ENCODE measurements at places on chromosomes 5 and 9.
A peak's percentile ranks its signal among the peaks of the same experiment; 100 is the strongest.

DNA sequence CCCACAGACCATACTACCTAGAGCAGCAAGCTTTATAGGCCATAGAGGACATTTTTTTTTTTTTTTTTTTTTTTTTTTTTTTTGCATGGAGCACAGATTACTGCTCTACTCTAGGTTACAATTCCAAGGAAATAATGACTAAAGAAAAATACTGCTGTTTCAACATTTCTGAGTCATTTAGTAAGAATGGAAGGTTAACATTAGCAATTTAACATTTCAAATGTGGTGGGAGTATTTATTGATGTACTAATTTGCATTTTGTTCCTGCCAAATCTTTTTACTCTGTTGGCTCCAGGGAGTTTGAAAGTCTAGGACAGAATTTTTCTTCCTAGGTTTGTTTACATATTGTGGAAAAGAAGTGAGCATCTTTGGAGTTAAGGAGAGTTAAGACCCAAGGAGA lies 142.1 kb upstream of the CCDC152 start:
- H3K27me3 ChIP-seq, result no peaks in the 10 kb centered on the region
- H3K27ac ChIP-seq, result no peak overlapping the region
- no peak overlapping the region for H3K4me3 ChIP-seq
- peaks cover 7% of the 10 kb centered on the region for H3K4me1 ChIP-seq
- DNase-seq, result no peak

DNA sequence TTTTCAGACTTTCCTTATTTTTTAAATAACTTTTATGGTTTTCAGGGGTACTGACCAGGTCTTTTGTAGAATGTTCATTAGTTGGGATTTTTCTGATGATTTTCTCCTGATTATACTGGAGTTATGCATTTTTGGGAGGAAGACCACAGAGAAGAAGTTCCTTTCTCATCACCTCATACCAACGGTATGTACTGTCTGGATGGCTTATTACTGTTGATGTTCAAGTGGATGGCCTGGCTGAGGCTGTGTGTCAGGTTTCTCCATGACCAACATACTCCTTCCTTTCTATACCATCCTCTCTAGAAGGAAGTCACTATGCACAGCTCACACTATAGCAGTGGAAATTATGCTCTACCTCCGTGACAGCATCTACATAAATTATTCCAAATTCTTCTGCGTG lies 71.1 kb upstream of the NR3C1 start:
- no peak overlapping the region for H3K27ac ChIP-seq
- no peaks in the 10 kb centered on the region for H3K27me3 ChIP-seq
- peaks cover 9% of the 10 kb centered on the region for H3K4me1 ChIP-seq
- no peaks in the 10 kb centered on the region for H3K36me3 ChIP-seq
- DNase-seq, result no peak

GRCh38 chr5:52684051-52684450 lies 103.7 kb upstream of the ITGA1 start:
- H3K36me3 ChIP-seq, result no peaks in the 10 kb centered on the region
- H3K27ac ChIP-seq, result no peak overlapping the region
- no peaks in the 10 kb centered on the region for H3K27me3 ChIP-seq
- DNase-seq, result no peak
- H3K4me3 ChIP-seq, result no peak overlapping the region

DNA sequence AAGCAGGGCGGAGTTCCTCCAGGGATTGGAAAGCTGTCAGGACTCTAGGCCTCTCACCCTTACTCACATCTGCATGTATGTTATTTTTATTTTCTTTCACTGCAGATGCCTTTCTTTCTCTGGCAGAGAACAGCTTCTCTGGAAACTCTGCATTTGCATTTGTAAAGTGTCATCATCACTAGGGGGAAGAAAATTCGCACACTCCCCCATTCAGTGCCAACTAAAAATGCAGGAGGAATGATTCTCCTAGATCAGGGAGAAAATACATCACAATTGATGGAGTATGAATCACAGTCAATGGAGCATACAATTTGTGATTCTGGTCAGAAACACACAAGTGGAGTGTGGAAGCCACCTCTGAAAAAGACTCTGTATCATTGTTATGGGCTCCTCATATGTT lies 351.4 kb upstream of the FTMT start:
- no peak for DNase-seq
- no peaks in the 10 kb centered on the region for H3K27me3 ChIP-seq
- no peak overlapping the region for H3K27ac ChIP-seq
- H3K4me1 ChIP-seq, result no peaks in the 10 kb centered on the region
- no peaks in the 10 kb centered on the region for H3K36me3 ChIP-seq

DNA sequence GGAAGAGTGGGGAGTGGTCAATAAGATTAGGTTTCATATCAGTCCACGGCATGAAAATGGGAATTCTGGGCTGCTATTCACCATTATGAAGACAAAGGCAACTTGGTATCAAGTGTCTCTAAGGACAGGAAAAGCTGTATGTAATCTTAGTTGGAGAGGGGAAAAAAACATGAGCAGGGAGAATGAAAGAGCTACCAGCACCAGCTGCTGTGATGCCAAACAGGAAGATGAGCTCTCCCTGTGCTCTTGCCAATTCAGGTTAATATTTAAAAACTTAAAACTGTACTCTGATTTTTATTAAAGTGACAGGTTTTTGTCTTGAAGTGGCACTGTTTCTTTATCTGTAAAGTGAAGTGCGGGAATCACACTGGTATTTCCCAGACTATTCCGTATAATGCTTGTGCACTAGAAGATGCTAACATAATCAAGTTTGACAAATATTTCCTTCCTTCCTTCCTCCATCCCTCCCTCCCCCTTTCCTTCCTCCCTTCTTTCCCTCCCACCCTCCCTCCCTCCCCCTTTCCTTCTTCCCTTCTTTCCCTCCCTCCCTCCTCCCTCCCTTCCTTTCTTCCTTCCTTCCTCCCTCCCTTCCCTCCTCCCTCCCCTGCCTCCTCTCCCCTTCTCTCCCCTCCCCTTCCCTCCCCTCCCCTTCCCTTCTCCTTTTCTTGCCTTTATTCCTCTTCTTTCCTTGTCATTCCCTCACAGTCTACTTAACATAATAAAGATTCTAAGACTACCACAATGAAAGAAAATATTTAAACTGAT lies 1383.0 kb upstream of the C9orf72 start:
- no peaks in the 10 kb centered on the region for H3K27me3 ChIP-seq
- DNase-seq, result no peak
- no peak overlapping the region for H3K4me3 ChIP-seq
- no peak overlapping the region for H3K27ac ChIP-seq
- H3K4me1 ChIP-seq, result no peaks in the 10 kb centered on the region

GRCh38 chr5:74183041-74183440 lies 457.5 kb downstream of the ENC1 start:
- H3K4me1 ChIP-seq, result no peaks in the 10 kb centered on the region
- H3K4me3 ChIP-seq, result no peak overlapping the region
- H3K36me3 ChIP-seq, result no peaks in the 10 kb centered on the region
- H3K27me3 ChIP-seq, result no peaks in the 10 kb centered on the region
- H3K27ac ChIP-seq, result no peak overlapping the region

DNA sequence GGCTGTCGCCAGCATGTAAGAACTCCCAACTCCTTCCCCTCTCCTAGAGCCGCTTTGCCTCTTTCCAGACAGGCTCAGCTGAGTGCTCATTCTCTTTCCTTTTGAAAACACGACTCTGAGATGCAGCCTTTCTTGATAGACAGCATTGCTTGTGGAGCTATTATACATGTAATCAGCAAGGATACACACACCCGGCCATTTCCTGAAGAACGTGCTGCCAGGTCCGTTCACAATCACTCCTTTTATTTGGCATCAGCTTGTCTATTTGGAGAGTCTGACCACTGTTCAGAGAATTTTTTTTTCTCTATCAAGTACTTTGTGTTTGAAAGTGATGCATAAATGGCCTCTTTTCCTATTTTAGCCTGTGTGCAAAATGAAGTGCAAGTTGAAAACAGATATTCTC lies 328.7 kb downstream of the MARCHF11 start:
- no peak for DNase-seq
- no peaks in the 10 kb centered on the region for H3K36me3 ChIP-seq
- H3K4me1 ChIP-seq, result peaks cover 51% of the 10 kb centered on the region
- no peaks in the 10 kb centered on the region for H3K27me3 ChIP-seq
- H3K27ac ChIP-seq, result no peak overlapping the region
- H3K4me3 ChIP-seq, result no peak overlapping the region

GRCh38 chr5:14582797-14583137 lies 1.2 kb downstream of the OTULINL start:
- no peaks in the 10 kb centered on the region for H3K27me3 ChIP-seq
- H3K27ac ChIP-seq, result no peak overlapping the region
- H3K4me3 ChIP-seq, result peak overlapping the region; percentile 84
- peaks cover 13% of the 10 kb centered on the region for H3K4me1 ChIP-seq
- no peak for DNase-seq

- no peaks in the 10 kb centered on the region for H3K36me3 ChIP-seq
- DNase-seq, result no peak
- no peak overlapping the region for H3K27ac ChIP-seq
- H3K4me3 ChIP-seq, result no peak overlapping the region
- H3K4me1 ChIP-seq, result no peaks in the 10 kb centered on the region
These were observed 62.4 kb downstream of the HMHB1 start for GRCh38 chr5:143874312-143874711.

GRCh38 chr5:101505891-101506570 lies 602.9 kb upstream of the ST8SIA4 start:
- no peaks in the 10 kb centered on the region for H3K36me3 ChIP-seq
- no peak overlapping the region for H3K4me3 ChIP-seq
- DNase-seq, result no peak
- no peaks in the 10 kb centered on the region for H3K27me3 ChIP-seq
- no peaks in the 10 kb centered on the region for H3K4me1 ChIP-seq
- H3K27ac ChIP-seq, result no peak overlapping the region

DNA sequence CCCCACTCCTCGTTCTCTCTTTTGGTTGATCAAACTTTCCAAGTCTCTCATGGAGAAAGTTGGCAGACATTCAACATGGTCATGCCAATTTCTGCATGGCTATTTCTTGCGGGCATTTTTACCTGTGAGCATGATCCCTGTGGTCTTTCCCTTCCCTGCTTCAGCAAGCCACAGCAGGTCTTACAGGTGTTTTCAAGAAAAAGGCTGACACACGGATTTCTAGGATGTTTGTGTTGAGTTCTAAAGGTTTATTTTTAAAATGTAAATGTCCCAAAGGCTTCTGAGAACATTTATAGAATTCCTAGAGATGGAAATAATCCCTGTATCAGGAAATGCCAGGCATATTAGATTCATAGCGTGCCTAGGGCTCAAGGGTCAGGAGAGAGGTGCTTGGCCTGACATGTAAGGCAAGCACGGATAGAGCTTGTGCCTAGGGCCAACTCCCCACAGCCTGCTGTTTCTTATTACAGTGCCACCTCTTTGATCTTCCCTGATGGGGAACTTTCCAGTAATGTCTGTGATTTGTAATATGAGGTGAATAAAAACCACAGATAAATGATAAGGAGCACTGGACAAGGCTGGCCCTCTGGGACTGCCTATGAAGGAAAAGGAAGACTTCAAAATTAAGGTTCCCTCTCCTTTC lies 79.8 kb downstream of the MUSK start:
- DNase-seq, result no peak
- no peak overlapping the region for H3K27ac ChIP-seq
- H3K4me3 ChIP-seq, result no peak overlapping the region
- H3K27me3 ChIP-seq, result no peaks in the 10 kb centered on the region
- no peaks in the 10 kb centered on the region for H3K36me3 ChIP-seq

- peaks cover 42% of the 10 kb centered on the region for H3K36me3 ChIP-seq
- no peak overlapping the region for H3K4me3 ChIP-seq
- no peak for DNase-seq
- H3K4me1 ChIP-seq, result peaks cover 24% of the 10 kb centered on the region
- H3K27ac ChIP-seq, result no peak overlapping the region
These were observed 6.8 kb downstream of the NNT start for GRCh38 chr5:43609752-43610151.

- peak overlapping the region; percentile 99 for H3K27ac ChIP-seq
- H3K4me1 ChIP-seq, result peaks cover 64% of the 10 kb centered on the region
- H3K4me3 ChIP-seq, result peak overlapping the region; percentile 15
- DNase-seq, result peak; percentile 80
- peaks cover 29% of the 10 kb centered on the region for H3K36me3 ChIP-seq
These were observed 118.6 kb downstream of the RGS3 start for GRCh38 chr9:113581865-113582697.

DNA sequence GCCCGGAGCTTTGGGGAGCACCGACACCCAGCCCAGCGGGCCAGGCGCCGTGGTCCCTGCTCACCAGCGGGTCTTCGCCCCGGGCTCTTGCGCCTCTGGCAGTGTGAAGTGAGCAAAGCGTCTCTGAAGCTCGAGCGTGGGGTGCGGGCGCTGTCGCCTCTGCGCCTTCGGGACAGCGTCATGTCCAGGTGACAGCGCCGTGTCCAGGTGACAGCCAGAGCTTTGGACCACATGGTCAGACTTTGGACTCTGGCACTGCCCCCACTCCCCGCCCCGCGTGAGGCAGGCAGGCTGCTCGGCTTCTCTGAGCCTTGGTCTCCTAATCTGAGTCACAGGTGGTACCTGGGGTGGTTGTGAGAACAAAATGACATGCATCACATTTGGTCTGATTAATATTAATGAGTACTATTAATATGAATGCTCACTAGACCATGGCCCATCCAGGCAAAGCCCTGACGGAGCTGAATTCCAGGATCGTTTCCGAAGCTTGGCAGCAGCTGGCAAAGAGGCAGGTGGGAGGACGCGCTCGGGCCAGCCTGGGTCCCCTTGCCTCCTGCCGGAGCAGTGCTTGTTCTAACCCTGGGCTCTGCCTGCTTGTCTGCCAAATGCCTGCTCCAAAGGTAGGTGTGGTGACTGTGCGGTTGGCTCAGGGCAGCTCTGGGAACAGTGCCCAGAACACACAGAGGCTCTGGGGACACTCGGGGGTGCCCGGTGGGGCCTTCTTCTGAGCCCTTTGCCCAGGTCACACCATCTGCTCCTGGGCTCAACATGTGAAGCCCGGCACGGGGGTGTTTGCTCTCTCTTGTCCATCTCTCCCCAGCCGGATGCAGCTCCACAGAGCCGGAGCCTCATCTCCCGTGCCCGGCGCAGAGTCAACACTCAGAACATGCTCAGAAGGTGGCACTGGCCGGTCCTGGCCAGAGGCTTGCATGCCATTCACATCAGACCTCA lies 157.1 kb downstream of the OLFM1 start:
- no peak for DNase-seq
- H3K36me3 ChIP-seq, result no peaks in the 10 kb centered on the region
- H3K27me3 ChIP-seq, result no peaks in the 10 kb centered on the region
- H3K4me1 ChIP-seq, result no peaks in the 10 kb centered on the region

DNA sequence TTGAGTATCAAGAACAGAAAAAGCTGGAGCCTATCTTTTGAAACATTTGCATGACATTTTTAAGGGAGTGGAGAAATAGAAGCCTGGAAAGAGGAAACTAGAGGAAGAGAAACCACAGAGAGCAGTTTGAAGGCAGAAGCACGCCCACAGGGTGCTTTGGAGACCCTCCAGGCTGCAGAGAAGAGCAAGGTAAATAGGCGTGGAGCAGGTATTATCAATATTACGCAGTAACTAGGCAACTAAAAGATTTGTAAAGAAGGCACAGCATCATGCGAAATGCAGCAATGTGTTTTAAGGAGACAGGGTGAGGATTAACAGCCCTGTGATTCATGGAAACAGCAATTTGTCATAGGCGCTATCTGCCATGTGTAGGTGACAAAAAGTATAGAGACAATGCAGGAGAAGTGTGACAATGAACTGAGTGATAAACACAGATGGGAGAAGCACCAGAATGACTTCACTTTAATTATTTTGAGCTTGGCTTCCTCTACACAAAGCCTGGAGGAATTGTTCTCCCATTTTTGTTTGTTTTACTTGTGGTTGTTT lies 281.2 kb downstream of the BRINP1 start:
- H3K36me3 ChIP-seq, result no peaks in the 10 kb centered on the region
- no peak overlapping the region for H3K27ac ChIP-seq
- no peak for DNase-seq
- H3K4me1 ChIP-seq, result no peaks in the 10 kb centered on the region

- peak overlapping the region; percentile 96 for H3K27ac ChIP-seq
- DNase-seq, result peak; percentile 84
- H3K27me3 ChIP-seq, result no peaks in the 10 kb centered on the region
- H3K4me3 ChIP-seq, result peak overlapping the region; percentile 78
- H3K4me1 ChIP-seq, result peaks cover 43% of the 10 kb centered on the region
These were observed 483 bp downstream of the FBXL7 start for GRCh38 chr5:15500325-15501001.

All from heart left ventricle (tissue), 16 donors.